GM23248 (cell line): ENCODE measurements at places on chromosomes 7 and 10. TPM values are rescaled to one million over a fixed set of nuclear protein-coding genes. Genes with fewer than 3 reads are reported as not detected.

DNA sequence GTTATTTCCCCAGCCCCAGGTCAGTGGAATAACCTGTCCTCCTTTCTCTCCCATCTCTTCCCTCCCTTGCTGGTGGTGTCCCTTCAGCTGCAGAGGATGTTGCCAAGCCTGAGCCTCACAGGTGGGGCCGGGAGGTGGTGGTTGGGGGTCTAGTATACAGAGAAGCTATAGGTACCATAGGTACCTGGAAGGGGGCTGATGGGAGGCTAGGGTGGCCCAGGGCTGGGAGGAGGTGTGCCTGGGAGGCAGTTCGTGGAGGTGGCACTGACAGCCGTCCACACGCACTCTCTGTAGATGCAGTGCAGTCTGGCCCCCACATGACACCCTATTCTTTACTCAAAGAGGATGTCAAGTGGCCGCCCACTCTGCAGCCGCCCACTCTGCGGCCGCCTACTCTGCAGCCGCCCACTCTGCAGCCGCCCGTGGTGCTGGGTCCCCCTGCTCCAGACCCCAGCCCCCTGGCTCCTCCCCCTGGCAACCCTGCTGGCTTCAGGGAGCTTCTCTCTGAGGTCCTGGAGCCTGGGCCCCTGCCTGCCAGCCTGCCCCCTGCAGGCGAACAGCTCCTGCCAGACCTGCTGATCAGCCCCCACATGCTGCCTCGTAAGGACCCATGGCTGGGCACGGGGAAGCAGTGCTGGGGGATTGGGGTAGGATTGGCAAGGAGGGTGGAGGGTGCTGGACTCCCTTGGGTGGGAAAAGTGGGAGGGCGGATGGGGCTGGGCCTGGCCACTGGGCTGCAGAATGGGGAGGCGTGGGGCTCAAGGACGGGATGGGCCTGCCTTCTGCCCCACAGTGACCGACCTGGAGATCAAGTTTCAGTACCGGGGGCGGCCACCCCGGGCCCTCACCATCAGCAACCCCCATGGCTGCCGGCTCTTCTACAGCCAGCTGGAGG is 9.5 kb downstream of the IRF5 start:
- H3K4me3 ChIP-seq = no peak overlapping the region
- H3K27ac ChIP-seq = no peak overlapping the region
- no peak for DNase-seq
- H3K4me1 ChIP-seq = no peaks in the 10 kb centered on the region

DNA sequence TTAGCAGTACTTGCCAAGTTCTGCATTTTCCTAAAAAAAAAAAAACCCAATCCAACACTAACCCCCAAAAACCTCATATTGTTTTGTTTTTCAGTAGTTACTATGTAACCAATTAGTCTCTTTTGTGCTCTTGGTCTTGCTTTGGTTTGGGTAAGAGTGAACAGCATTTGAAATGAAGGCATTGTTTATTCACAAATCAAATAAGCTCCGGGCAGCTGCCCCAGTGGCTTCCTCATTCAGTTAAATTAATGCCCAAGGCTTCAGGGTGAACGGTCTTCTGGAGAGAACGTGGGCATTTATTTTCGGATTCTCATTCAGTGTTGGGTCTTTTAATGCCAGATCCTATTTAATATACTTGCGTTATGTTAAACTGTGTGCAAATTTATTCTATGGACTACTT is 108.7 kb downstream of the GFRA1 start:
- no peaks in the 10 kb centered on the region for H3K27me3 ChIP-seq
- H3K27ac ChIP-seq = no peak overlapping the region
- no peaks in the 10 kb centered on the region; the same call in 1 of the 2 replicates for H3K4me1 ChIP-seq
- DNase-seq = no peak
- H3K36me3 ChIP-seq = no peaks in the 10 kb centered on the region
- H3K4me3 ChIP-seq = no peak overlapping the region

DNA sequence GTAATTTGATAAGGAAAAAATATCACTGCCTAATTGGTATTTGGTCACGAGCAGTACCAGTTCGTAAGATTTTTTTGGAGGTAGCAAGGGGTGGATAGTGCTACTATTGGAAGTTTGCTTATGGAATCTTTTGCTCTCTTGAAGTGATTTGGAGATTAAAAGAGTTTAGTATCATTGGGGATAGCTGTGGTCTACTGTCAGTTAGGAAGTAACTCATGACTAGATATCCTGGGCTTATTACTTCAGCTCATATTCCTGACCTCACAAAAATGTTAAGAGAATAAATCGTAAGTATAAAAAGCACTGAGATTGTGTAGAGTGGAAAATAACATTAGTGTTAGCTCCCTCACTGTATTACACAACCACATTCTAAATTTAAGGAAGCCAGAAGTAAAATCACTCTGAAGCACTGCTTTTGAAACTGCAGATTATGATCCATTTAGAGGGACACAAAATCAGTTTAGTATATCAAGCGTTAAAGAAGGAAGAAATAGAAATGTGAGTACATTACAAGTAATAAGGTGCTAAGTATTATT is 22.6 kb downstream of the SGPL1 start:
- H3K27me3 ChIP-seq = no peaks in the 10 kb centered on the region
- peak; percentile 15 for DNase-seq
- peaks cover 34% of the 10 kb centered on the region for H3K4me1 ChIP-seq
- H3K36me3 ChIP-seq = no peaks in the 10 kb centered on the region; the same call in 1 of the 2 replicates
- H3K27ac ChIP-seq = no peak overlapping the region
- H3K4me3 ChIP-seq = no peak overlapping the region

GRCh38 chr10:3442451-3442990 is 269.9 kb upstream of the PITRM1 start:
- no peaks in the 10 kb centered on the region for H3K36me3 ChIP-seq
- no peak overlapping the region for H3K27ac ChIP-seq
- no peak overlapping the region for H3K4me3 ChIP-seq
- no peaks in the 10 kb centered on the region for H3K27me3 ChIP-seq

DNA sequence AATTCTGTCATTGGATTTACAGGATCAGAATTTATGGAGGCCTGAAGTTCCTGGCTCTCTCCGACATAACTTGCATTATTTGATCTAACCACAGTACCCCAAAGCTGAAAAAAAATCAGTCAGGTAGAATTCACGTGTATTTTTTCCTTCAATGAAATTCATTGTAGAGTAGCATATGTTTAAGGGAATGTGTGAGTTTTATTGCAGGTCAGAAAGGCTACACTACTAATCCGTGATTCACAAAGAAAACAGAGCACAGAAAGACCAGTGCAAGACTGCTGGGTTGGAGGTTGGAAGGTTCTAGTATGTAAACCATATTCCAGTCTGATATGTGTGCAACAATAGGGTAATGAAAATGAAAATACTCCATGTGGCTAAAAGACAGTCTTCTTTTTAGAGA is 247.0 kb upstream of the FERD3L start:
- no peak overlapping the region for H3K27ac ChIP-seq
- DNase-seq = peak; percentile 65
- peaks cover 14% of the 10 kb centered on the region for H3K4me1 ChIP-seq
- H3K4me3 ChIP-seq = no peak overlapping the region

DNA sequence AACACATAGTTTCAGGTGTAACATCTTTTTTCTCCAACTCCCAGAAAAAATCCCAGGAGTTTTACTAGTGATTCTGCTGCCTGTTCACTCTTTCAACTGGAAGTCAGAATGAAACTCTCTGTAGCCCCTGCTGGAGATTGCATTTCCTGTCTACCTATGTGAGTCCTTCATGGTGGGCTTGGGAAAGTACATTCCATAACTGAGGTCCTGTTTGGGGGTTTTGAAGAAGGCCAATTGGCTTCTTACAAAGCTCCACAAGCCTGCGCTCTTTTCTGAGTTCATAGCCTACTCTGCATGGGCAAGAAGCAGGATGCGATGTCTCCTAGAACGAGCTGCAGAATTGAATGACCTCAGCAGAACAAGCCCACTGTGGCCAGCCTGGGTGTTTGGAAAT is 86.7 kb downstream of the LYZL2 start:
- H3K27me3 ChIP-seq = no peaks in the 10 kb centered on the region
- H3K4me1 ChIP-seq = no peaks in the 10 kb centered on the region
- no peaks in the 10 kb centered on the region for H3K36me3 ChIP-seq
- no peak overlapping the region for H3K27ac ChIP-seq
- H3K4me3 ChIP-seq = no peak overlapping the region

- no peaks in the 10 kb centered on the region for H3K27me3 ChIP-seq
- no peak overlapping the region for H3K4me3 ChIP-seq
- no peak for DNase-seq
- H3K27ac ChIP-seq = no peak overlapping the region
- H3K4me1 ChIP-seq = no peaks in the 10 kb centered on the region
Measured at GRCh38 chr7:1981201-1981877, 251.4 kb downstream of the MAD1L1 start.

GRCh38 chr7:156380261-156380660 is 260.3 kb upstream of the RNF32 start:
- no peaks in the 10 kb centered on the region for H3K36me3 ChIP-seq
- no peak for DNase-seq
- H3K27ac ChIP-seq = no peak overlapping the region
- no peaks in the 10 kb centered on the region for H3K27me3 ChIP-seq
- no peaks in the 10 kb centered on the region for H3K4me1 ChIP-seq

GRCh38 chr7:50792342-50793119 is 9.8 kb upstream of the GRB10 start:
- DNase-seq = peak; percentile 69
- peak overlapping the region; percentile 61 for H3K27ac ChIP-seq
- H3K4me3 ChIP-seq = peak overlapping the region; percentile 83
- no peaks in the 10 kb centered on the region for H3K27me3 ChIP-seq

DNA sequence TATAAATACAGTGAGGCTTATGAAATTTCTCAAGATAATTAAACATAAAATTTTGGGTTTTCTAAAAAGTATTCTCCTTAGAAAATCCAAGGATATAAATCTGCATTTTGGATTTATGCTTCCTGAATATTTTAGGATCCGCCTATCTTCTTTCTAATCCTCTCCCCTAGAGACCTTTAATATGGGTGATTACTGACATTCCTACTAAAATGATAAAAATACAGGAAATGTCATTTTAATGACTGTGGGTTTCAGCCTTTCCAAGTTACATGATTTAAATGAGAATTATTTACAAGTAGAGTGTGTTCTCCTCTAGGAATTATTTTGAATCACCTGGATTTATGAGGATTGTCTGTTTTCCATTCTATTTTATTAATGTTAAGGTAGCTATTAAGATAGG is 150.4 kb downstream of the C7orf25 start:
- no peak overlapping the region for H3K27ac ChIP-seq
- no peak overlapping the region for H3K4me3 ChIP-seq
- DNase-seq = no peak
- H3K36me3 ChIP-seq = no peaks in the 10 kb centered on the region

DNA sequence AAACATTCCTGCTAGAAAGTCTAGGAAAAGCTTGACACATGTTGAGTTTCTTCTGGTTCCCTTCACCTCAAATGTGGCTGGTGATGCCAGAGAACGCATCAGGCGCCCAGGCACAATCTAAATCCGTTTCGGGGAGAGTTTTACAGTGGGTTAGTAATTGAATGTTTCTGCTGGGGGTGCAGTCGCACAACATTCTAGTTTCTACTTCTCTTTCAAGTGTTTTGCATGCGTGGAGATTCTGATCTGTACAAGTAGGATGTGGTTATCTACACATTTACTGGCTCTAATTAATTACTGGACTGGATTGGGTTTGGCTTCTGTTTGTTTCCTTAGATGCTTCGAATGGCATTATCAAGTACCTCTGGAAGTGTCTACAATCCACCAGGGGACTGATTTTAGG is 173.8 kb downstream of the TMEM26 start:
- H3K4me3 ChIP-seq = no peak overlapping the region
- no peak for DNase-seq

DNA sequence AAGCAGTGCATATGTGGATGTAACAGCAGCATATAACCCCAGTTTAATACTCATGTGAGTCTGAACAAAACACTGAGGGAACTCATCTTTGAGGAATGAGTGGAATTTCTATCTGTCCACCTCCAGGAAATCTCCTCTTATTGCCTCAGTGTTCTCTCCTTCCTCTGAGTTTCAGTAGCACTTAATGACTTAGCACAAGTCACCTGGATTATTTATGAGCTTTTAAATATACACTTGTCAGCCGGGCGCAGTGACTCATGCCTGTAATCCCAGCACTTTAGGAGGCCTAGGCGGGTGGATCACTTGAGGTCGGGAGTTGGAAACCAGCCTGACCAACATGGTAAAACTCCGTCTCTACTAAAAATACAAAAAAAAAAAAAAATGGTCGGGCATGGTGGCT is 4.3 kb downstream of the LRRC20 start:
- no peaks in the 10 kb centered on the region for H3K36me3 ChIP-seq
- peaks cover 23% of the 10 kb centered on the region for H3K4me1 ChIP-seq
- no peak overlapping the region for H3K4me3 ChIP-seq

DNA sequence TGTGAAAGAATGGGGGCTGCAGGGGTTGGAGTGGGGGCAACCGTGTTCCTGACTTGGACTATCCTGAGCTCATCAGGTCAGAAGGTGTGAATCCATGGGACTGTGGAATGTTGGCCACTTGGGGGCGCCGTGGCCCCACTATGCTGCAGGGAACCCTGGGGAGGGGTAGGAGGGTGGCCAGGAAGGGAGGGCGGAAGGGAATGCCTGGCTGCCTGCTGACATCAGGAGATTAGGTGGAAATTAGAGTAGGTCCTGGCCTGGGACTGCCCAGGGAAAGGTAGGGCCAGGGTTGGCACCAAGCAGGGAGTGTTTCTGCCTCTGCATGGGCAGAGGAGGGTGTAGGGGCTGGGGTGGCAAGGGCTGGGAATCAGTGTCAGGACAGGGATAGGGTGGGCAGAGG is 65.8 kb upstream of the PRSS58 start:
- no peaks in the 10 kb centered on the region for H3K36me3 ChIP-seq
- no peak overlapping the region for H3K27ac ChIP-seq
- H3K27me3 ChIP-seq = peaks cover 20% of the 10 kb centered on the region
- H3K4me3 ChIP-seq = no peak overlapping the region
- H3K4me1 ChIP-seq = no peaks in the 10 kb centered on the region
- DNase-seq = peak; percentile 36

GRCh38 chr7:50336894-50337703 is 32.6 kb downstream of the IKZF1 start:
- H3K4me1 ChIP-seq = no peaks in the 10 kb centered on the region
- H3K27ac ChIP-seq = no peak overlapping the region

DNA sequence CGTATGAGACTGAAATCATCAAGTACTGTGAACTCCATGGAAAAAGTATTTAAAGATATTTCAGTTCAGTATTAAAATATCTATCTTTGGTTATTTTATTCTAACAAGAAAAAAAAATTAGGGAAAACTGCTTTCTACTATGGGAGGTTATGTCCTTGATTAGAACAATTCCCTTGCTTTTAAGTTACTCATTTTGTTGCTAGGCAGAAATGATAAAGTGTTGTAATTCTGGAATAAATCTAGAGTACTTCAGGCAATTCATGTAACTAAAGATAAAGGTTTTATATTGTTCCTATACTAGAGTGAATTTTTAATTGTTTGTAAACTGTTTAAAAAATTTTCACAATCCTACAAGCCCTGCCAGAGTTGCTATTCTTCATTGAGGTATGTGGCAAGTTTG is 92.0 kb downstream of the BBS9 start:
- H3K27ac ChIP-seq = no peak overlapping the region
- no peaks in the 10 kb centered on the region for H3K27me3 ChIP-seq
- H3K36me3 ChIP-seq = no peaks in the 10 kb centered on the region
- H3K4me3 ChIP-seq = no peak overlapping the region

KIF11 gene
- 12.5 and 16.2 TPM in 2 replicates for total RNA-seq

NUDT1 gene
- 15.7 and 61.0 TPM in 2 replicates for total RNA-seq

CCL26 gene
- total RNA-seq = not detected in 2 replicates

KCNH2 gene
- not detected in 2 replicates for total RNA-seq

CALML5 gene
- not detected in 2 replicates for total RNA-seq

SLC26A5 gene
- total RNA-seq = not detected in 2 replicates

TAS2R41 gene
- not detected in 2 replicates for total RNA-seq
